ENCODE measurements at places on chromosomes 3 and 15.

- DNase-seq = no peak
These were observed 12.6 kb downstream of the DCP1A start for GRCh38 chr3:53334742-53335141.

DNA sequence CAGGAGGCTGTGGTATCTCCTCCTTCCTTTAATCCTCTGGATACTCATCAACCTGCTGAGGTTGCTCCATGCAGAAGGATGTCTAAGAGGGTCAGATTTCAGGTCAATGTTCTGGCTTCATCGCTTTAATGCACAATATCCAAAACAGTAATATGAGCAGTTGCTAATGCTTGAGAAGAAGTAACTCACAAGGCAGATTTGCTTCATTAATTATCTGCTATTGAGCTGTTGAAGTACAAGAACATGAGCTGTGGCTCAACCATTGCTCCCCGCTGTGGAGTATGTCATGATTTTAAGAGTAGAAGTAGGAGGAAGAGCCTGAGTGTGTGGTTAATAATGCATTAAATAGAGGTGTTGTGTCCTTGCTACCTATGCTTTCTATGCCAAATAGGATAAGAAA, 1412.9 kb upstream of the ALCAM start:
- DNase-seq = no peak

DNA sequence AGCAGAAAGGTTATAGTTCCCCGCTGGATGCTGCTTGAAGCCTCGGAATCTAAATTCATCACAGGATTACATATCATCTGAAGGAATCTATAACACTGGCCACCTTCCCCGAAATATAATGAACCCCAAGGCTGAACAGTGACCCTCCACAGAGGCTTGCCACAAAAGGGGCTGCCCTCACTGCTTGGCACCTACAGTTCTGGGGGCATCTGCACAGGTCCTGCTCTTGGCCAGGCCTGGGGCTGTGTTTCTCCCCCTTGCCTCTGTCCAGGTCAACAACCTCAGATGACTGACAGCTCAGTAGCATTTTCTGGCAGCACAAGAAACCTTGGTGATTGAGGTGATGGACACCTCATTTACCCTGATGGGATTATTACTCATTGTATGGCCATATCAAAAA, 1.5 kb upstream of the ADAMTS17 start:
- no peak for DNase-seq

- DNase-seq = no peak
These were observed 50.0 kb upstream of the SLCO2A1 start for GRCh38 chr3:134079761-134080160.

DNA sequence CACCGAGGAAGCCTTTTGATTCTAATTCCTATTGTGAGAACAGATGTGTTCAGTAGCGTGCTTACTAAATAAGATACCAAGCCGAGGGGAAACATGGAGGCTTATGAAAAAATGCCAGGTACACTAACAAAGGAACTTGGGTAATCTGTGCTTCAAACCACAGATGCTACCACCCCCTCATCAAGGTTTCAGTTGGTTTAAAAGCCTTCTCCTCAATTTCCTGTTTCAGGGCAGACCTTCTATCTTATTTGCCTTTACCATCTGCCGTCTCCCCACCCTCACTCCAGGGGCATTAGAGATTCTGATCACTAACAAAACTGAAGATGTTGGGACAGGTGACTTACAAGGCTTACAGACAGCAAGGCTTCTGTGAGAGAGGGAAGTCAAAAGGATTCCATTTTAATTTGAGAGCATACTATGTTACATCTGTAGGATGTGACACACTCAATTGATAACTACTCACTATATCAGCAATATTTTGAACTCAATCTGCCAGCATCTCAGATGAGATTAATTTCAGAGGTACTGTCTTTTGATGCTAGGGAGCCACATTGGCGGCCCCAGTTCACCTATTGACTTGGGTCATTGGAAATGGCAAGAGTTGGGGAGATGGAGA, 60.6 kb upstream of the PLCL2 start:
- no peak for DNase-seq

DNA sequence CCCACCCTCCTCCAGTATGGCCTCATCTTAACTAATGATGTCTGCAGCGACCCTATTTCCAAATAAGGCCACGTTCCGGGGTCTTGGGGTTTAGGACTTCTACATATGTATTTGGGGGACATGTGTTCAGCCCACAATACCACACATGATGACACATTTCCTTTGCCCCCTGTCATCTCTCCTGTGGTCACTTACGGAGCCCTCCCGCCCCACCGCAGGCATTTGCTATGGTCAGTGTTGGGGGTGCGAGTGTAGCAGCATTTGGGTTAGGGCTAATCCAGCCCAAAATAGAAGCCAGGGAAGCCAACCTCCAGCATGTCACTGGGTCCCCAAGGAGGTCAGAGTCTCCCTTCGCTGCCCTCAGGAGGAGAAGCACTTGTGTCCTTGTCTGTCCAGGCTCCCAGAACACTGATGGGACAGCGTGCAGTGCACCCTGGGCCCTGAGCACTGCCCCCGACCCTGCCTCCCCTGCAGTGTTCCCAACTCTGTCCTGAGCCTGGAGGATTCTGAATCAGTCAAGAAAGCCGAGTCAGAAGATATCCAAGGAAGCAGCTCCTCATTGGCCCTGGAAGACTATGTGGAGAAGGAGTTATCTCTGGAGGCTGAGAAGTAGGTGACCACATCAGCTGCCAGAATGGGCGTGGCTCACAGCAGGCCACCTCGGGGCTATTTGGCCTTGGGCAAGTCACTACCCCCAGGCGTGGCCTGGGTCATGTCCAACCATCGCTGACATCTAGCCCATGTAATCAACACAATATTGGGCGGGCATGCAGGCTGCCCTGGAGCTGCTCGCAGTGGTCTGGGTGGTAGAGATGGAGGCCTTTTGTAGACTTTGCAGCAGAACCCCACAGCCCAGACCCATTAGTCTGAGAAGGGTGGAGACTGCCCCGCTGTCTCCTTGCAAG, 46.9 kb upstream of the FGD5 start:
- DNase-seq = no peak

DNA sequence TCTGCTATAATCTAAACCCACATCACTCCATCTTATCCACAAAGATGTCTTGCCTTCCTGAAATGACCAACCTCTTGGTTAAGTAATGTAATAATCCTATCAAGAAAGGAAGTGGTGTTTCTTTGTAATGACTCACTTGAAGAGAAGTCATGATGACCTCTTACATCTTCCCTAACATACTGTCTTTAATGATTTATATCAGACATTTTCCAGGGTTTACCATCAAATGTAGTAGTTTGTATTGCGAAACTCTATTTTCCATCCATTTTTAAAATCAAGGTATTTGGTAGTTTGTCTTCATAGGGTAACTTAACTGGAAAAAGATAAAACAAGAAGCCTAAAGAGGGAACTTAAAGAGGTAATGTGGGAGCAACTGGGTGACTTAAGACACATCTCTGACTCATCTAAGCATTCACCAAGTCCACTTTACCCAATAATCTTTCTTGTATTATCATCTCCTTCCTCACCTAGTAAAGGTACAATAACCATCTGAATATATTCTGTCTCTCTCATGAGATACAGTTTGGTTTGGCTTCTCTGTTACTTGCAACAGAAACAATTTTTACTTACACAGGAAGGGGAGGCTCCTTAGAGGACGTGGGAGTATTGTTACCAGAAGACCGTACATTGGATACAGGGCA, 5.7 kb upstream of the MAPK6 start:
- DNase-seq = no peak

DNA sequence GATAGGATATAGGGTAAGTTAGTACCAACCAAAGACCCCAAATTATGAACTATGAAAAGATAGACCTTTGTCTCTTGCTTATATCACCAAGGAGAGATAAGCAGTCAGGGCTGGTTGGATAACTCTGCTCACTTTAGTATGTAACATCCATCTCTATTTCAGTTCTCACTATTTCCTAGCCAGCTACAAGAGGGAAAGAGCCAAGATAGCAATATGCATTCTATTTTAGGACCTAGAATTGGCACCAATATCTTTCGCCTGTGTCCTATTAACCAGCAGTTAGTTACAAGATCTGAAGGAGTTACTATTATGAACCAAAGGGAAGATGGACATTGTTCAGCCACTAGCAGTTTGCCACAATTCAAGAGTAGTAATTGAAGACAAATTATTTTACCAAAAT, 457.5 kb downstream of the NSUN3 start:
- DNase-seq = no peak

DNA sequence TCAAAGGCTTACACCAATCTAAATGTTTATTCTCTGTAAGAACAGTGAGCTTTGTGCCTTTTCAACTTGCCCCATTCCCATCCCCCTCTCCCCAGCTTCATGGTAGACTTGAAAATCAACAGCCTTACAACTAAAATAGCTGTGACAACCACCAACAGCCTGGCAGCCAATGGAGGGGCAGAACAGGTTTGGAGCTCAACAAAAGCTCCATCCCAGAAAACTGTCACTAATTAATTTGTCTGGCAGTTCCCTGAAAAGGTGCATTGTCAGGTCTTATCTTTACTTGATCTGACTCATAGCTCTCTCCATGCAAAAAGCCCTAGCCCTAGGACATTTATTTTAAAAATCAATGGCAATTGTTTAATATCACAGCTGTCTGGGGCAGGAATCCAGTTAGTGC, 22.6 kb downstream of the MTHFS start:
- DNase-seq = no peak

DNA sequence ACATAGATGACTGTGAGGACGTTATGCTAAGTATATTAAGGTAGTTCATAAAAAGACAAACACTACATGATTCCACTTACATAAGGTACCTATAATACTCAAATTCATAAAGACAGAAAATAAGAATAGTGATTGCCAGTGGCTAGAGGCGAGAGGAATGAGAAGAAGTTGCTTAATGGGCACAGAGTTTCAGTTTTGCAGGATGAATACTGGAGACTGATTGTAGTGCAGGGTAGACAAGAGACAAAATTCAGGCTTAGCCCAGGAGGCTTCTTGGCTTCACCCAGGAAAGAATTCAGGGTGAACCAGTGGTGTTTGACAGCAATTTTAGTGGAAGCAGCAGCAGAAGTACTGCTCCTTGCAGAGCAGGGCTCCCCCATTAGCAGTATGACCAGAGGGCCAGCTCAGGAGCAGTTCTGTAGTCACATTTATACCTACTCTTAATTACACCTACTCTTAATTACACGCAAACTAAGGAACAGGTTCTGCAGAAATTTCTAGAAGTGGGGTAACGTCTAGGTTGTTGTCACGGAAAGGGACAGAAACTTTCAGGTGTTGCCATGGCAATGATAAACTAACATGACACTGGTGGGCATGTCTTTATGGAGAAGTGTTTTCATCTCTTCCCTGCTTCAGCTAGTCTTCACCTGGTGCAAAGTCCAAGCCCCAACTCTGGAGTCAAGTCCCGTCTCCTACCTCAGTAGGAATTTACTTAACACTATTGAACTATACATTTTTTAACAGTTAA, 55.2 kb downstream of the TBL1XR1 start:
- DNase-seq = no peak

- DNase-seq = no peak
These were observed 377.7 kb upstream of the AGTR1 start for GRCh38 chr3:148319960-148320359.

DNA sequence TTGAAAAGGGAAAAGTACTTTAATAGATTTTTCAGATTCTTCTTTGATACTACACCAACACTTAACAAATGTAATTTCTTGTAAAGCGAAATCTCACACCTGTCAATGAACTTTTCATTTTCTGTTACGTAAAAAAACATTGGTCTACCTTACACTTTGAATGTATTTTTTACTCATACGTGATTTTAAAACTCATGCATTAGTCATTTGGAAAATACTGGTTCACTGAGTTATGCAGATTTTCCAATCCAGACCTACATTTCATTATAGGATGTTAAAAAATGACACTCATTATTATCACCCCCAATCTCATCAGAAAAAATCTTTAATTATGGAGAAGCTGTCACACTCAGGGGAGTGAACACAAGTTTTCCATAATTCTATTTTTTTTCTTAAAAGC, 14.7 kb downstream of the VPS39 start:
- DNase-seq = no peak

- DNase-seq = no peak
These were observed 125.0 kb downstream of the ZNF280D start for GRCh38 chr15:56608140-56608778.

GRCh38 chr3:14290631-14291385, 111.6 kb upstream of the SLC6A6 start:
- DNase-seq = no peak

DNA sequence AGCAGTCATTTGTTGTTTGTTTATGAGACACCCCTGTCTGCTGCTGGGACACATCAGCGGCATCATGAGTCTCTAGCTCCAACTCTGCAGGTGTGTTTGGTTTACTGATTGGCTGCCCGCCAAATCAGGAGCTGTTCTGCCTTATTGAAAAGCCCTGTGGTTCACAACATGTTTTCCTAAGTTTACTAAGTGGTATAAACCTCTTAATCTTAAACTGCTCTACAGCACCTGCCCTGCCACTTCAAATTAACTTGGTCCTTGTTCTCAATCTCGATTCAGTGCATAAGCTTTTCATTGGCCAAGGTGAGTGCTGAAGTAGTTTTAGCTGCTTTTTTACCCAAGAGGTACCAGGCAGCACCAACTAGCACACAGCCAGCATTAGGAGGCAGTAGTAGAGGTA, 77.8 kb upstream of the WDR72 start:
- no peak for DNase-seq

DNA sequence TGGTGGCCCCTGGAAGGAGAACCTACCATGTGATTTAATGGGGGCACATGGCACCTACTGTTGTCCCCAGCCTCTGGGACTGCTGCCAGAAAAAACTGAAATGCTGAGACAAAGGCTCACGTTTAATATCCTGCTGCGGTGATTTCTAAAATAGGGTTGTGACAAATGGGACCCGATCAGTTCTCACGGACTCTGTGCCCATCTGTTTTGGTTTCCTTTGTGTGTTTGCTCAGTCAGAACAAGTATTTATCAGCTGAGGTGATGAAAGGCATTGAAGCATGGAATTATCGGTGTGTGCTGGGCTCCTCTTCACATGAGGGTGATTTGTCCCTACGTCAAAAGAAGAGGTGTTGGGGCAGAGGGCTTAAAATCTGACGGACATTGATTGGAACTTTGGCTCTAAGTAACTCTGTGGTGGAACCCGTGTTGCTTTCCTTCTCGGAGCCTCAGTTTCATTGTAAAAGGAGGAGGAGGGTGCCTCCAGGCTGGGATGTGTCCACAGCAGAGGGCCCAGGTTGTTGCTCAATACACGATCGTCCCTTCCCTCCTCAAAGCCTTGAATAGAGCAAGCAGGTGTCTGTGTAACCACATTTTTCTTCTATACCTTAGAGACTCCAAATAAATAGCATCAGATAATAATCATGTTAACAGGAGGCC, 283.3 kb upstream of the RGMA start:
- no peak for DNase-seq

GRCh38 chr15:101059381-101060341, 140.5 kb downstream of the LRRK1 start:
- DNase-seq = no peak

DNA sequence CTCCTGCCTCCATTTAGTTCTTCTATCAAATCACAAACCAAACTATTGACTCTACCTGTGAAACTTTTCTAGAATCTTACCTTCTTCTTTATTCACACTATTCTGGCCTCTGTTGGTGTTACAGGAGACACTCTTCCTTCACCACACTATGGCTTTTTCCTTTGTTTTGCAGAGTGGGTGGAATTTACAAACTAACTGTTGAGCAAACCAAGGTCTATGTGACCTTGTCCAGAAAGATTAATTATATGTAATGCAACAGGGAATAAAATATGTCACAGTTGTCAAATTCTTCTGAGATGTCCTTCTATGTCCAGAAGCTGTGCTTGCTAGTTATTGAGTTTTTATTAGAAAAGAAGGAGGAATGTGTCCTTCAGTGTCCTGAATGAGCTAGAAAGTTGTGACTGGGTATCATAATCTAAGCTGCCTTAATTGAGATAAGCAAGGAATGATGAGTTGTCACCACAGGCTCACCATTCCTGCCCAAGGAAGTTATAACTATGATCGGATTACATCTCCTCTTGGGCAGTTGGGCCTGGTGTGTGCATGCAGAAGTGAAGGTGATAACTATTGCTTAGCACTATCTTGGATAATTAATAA, 21.7 kb downstream of the ARL14 start:
- DNase-seq = no peak

Measured in activated naive CD4-positive, alpha-beta T cell (primary cell).